GM18507 (cell line): ENCODE measurements at places on chromosomes 12 and 14.

DNA sequence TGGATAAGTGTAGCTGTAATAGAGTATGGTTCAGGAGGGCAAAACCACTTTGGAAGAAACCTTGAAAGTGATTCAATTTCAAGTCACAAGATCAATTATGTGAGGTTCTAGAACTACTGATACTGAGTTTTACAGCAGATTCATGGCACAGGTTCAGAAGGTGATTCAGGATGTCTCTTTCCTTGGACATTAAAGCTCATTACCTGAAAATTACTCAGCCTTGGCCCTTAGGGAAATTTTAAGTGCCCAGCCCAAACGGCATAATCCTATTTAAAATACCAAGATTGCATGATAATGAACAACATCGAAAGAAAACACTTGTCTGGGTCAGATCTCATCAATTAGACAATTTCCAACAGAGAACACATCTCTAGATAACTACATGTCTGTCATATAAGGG is 70.2 kb upstream of the SLC38A2 start:
- no peak for DNase-seq

DNA sequence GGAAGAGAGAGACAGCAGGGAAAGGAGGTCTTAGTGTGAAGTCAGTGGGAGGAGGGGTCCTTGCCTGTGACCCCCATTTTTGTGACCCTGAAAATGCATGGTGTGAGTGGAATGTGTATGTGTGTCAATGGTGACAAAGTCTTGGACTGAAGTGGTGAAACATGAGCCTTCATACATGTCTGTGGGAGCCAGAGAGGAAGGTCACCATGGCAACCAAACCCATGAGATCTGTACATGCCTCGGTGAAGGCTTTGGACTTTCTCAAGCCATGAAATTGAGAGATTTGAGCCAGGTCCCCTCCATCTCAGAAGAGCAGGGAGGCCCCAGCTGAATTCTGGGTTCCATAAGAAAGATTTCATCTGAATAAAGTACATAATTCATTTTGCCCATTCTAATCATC is 108.7 kb downstream of the TTC8 start:
- DNase-seq, result no peak

DNA sequence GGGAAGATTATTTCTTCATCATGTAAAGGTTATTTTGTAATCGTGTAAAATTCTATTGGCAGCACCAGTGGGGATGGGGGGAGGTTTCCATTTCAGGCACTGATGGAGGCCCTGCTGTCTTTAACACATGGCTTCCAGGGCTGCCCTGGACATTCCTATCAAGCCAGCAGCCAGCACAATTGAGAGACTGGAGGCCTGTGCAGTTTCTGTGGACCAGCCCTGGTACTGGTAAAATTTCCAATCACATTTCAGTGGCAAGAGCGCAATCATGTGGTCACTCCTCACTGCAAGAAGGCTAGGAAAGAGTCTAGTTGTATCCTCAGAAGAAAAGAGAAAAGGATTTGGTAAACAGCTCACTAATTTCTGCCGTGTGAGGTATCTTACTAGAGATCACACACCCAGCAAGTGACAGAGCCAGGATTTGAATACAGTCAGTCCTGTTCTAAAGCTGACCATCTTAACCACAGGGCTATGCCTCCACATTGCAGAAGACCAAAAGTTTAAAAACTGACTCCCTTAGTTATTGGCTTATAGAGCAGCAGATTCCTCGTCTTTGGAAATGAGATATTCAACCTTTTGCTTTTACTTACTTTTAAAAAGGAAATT is 179.4 kb upstream of the ARHGAP5 start:
- no peak for DNase-seq

DNA sequence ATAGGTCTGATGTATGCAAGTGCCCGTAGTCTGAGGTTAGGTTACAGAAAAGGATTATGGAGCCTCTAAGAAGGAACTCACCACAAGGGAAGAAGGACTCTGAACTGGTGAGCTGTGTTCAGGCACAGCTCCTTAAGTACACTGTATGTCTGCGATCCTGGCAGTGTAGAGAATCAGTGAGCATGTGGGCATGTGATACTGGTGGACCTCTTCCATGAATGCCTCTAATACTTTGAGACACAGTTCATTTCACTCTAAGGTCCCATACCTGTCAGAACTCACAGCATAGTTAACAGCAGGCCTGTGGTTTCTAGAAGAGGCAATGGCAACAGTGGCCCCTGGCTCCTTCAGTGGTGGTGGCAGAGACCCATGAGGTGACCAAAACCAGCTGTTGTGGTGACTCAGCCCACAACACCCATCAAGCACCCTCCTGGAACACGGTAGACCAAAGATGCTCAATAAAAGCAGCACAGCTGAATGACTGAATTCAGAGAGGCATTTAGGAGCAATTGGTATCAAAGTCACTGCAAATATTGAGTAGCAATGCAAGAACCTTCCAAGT is 6.9 kb upstream of the OR6J1 start:
- DNase-seq, result no peak

- DNase-seq, result no peak
Measured at GRCh38 chr14:99245564-99246511, 26.2 kb downstream of the BCL11B start.

DNA sequence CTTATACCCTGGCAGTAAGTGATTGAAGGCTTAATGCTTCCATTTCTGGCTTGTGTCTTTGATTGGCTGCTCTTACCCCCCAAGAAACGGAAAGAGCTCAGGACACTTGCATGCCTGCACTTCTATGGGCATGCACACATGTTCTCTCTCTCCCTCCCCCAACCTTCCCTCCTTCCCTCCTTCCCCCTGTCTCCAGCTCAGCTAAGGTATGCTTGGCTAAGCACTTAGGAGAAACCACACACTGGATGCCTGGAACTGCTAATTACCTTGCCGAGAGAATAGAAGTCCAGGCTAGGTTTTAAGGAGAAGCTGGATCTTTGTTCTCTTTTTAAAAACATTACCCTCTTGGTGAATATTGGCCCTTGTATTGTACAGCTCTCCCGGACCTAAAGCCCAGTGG is 1072.8 kb upstream of the TMEM132C start:
- DNase-seq, result no peak

DNA sequence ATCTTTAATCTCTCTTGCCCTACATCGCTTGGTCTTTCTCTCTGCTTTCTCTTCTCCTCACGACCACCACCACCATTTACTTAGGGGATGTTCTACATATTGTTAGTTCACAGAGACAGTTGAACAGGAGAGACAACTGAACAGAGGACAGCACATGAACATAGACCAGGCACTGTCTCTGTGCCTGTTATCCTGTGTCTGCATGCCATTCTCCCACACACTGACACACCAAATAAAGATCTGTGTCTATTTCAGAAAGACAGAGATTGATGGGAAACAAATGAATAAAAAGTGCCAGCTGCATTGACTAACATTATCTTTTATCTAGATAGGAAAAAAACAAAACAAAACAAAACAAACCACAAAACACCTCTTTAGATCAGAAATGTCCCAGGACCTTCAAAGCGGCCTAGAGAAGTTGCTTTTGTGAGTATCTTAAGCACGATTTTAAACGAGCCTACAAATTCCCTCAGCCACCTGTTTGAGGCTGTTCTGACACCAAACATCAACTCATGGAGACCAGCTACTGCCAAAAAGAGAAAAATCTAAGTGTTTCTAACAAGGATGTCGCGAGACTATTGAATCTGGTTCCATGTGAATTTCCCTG is 77.6 kb upstream of the PARP11 start:
- no peak for DNase-seq

DNA sequence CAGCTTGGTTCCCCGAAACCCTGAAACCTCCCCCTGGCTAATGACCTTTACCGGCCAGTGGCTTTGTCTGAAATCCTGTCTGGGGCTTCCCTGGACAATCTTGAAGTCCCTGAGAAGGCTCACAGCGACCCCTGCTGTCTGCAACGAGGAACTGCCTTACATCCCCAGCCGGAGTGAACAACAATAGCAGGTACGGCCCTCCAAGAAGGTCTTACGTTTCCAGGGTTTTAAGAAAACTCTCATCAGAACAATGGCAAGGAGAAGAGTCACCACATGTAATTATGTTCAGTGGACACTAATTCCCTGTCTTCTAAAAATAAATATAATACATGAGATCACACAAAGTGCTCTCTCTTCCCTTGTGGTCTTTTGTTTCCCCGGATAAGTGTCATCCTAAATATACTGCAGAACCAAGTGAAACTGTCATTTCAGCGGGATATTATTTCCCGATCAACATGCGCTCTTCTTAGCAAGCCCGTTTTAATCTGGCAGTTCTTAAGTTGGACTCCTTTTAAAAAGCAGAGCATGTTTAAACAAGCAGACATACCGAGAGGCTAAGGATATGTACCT is 53.3 kb downstream of the RBM19 start:
- DNase-seq, result peak; percentile 15

GRCh38 chr14:103021684-103022001 is 35.7 kb downstream of the CDC42BPB start:
- DNase-seq, result no peak

DNA sequence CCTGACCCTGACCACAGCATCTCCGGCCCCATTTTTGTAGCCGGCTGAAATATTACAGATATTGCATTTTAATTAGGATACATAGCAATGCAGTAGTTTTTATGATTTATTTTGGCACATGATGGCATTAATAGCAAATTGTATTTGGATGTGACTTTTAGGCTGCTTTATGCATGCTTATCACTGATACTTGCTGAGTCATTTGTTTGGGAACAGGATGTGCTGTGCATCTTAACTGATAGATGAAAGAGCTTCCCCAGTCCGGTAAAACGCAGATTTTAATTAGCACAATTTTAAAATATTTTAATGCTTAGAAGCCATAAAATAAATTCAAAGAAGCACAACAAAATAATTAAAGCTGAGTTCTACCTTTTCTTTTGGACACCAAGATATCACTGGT is 90.7 kb downstream of the OTOGL start:
- no peak for DNase-seq

GRCh38 chr12:32398816-32399369 is 465 bp upstream of the FGD4 start:
- DNase-seq, result no peak

- no peak for DNase-seq
Measured at GRCh38 chr12:127126260-127126628, 1140.7 kb upstream of the TMEM132C start.

DNA sequence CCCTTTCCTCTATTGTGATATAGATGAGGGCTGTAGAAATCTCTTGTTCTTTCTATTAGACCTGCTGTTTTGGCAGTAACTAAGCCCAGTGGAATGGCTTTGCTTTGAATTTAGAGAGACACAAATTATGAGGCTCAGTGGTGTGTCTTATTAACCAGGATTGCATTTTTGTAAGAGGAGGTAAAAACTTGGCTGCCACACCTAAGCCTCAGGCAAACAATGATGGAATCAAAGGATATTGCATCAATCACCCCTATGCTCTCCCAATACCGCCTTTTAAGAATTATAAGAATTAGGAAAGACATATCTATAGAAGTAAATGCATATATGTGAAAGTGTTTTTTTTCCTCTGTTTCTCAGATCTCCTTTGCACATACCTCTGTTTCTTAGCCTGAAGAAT is 63.3 kb downstream of the ACSS3 start:
- DNase-seq, result no peak

DNA sequence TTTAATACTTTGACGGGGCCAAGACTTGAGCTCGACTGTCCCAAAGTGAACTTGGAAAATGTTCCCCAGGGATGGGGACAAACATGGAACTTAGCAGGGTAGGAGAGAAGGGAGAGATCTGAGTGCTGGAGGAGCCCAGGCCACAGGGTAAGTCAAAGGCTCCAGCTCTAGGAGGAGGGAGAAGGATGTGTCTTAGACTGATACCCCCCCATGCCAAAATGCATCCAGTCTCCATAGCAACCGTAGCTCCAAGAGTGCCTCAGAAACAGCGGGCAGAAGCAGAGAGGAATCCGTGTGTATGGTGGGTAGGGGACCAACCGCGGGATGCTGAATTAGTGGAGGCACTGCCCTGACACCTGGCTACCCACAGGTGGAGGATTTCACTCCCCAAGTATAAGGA is 845 bp upstream of the AGAP2 start:
- no peak for DNase-seq

- no peak for DNase-seq
Measured at GRCh38 chr12:53498235-53498630, 1.0 kb downstream of the MAP3K12 start.

GRCh38 chr14:69333791-69334337 is 64.2 kb downstream of the ERH start:
- no peak for DNase-seq

GRCh38 chr12:101877806-101878242 is 444 bp downstream of the DRAM1 start:
- no peak for DNase-seq

DNA sequence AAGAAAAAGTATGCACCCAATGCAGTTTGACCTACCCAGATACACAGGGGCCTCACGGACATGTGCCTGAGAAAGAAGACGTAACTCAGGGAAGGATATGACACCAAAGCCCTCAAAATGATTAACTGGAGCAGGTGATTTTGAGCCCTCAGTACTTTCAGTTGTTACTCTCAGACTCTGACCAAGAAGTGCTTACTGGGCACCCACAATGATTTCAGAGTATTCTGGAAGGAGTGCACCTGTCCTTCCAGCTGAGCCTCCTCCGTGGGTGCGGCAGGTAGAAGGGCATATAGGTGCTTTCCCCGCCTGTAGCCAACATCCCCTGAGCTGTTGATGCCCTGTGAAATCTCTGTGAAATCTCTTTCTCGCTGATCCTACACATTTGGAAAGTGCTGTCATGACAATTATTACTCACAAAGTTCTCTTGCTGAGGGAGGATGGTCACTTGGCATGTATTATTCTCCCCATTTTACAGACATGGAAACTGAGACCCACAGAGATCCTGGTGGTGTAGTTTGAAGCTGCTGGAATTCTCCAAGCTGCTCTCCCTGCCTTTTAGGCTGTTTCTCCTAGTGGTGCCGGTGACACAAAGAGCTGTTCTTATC is 154.3 kb upstream of the CCND2 start:
- peak; percentile 47 for DNase-seq

GRCh38 chr12:68888243-68888642 is 44.7 kb downstream of the CPM start:
- no peak for DNase-seq

GRCh38 chr12:2691006-2691344 is 103.8 kb upstream of the FKBP4 start:
- DNase-seq, result no peak

DNA sequence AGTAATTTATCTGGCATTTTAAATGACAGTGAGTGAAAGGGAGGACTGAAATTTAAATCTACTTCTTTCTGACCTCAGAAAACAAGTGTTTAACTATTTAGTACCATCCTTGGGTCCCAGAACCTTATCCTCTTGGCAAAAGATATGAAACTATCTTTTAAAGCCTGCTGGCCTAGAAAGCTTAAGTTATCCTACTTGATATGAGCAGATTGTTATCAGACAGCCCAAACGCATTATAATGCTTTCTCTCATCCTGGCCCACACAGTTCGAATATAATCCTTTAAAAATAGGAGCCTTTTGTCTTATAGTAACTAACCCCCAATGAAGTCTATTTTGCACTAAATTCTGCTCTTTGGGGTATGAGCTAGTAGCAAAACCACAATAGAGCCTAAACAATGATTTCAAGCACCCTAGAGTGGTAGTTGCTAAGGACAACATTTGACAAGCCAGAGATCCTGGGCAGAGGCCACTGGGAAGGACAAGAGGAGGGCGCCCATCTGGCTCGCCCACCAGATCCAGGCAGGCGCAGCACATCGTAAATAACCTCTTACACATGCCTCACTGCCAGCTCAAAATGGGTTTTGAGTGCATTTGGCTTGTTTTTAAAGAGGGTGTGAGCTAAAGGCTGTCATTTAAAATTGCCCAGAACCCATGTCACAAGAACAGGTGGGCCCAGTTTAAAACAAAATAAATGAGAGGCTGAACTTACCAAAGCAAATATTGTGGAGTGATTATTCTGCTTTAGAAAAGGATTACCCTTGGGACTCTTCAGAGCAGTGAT is 37.7 kb upstream of the CRY1 start:
- no peak for DNase-seq
